Activated CD4-positive, CD25-positive, alpha-beta regulatory T cell treated with anti-CD3 and anti-CD28 coated beads, Interleukin-2, amount 50 U/mL, for 24 hours (primary cell): ENCODE measurements at places on chromosomes 11 and 22.

- ATAC-seq = no peak
Measured at GRCh38 chr11:71568704-71569349, 3.5 kb downstream of the KRTAP5-10 start.

DNA sequence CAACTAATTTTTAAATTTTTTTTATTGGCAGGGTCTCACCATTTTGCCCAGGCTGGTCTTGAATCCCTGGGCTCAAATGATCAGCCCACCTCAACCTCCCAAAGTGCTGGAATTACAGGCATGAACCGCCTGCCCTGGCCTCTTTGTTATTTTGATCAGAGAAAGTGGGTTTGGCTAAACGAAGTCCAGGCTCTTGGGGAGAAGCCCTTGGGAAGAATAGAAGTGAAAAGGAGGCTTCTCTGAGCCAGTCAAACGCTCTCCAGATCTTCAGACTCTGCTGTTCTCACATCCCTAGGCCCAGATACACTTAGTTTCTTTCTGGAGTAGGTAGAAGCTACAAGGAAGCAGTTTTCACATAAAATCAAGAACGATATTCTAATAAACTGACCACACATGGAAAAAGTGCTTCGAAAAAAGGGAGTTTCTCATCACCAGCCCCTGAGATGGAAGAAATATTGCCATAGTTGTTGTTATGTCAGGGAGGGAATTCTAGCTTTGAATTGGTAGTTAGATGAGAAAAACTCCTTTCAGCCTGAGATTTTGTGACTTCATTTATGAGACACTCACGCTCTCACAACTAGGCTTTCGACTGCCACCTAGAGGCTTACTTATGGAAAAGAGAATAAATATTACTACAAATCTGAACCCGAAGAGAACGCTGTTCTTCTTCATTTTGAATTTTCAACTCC lies 41.7 kb upstream of the AQP11 start:
- ATAC-seq = no peak

DNA sequence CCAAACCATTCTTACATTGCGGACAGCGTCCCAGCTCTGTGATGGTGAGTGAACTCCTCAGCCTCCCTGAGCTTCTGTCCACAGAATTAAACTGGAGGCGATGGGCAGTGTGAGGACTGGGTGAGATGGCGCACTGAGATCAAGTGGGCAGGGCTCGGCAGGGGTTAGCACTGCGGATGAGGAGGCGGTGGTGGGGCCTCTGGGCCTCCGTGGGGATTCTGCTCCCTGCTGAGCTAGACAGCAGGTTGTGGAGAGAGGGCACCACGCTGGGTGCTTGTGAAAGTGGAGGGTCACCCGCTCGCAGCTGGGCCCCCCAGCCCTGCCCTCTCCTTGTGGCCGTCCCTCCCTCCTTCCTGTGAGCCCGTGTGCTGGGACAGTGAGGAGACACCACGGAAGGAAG lies 25.6 kb upstream of the PARVG start:
- no peak for ATAC-seq

GRCh38 chr22:22939588-22940368 lies 52.2 kb downstream of the IGLL5 start:
- no peak for ATAC-seq

DNA sequence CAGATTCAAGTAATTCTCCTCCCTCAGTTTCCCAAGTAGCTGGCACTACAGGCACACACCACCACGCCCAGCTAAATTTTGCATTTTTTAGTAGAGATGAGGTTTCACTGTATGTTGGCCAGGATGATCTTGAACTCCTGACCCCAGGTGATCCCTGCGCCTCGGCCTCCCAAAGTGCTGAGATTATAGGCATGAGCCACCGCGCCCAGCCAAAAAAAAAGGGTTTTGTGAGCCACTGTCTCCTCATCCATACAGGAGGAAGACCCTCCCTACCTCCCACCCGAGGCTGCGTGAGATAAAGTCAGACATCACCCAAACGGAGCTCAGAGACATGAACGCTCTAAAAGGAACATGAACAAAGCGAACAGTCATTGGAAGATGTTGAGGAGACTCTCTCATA lies 745.7 kb downstream of the BRD1 start:
- no peak for ATAC-seq

DNA sequence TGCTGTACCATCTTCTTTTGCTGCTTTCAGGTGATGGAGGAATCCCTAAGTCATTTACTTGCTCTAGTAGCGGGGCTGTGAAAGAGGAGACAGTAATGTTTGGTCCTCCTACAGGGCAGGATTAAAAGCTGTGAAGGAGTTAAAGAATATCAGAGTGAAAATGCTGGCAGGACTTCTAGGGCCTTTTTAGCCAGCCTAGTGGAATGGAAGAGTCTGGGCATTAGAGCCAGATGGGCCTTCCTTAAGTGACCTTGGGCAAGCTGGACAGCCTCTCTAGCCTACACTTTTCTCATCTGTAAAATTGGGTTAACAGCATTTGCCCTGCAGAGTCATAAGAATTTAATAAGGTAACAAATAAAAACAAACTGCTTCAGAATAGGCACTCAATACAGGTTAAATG lies 114.7 kb downstream of the RBFOX2 start:
- ATAC-seq = no peak

GRCh38 chr11:116505298-116506262 lies 267.2 kb downstream of the BUD13 start:
- ATAC-seq = no peak

DNA sequence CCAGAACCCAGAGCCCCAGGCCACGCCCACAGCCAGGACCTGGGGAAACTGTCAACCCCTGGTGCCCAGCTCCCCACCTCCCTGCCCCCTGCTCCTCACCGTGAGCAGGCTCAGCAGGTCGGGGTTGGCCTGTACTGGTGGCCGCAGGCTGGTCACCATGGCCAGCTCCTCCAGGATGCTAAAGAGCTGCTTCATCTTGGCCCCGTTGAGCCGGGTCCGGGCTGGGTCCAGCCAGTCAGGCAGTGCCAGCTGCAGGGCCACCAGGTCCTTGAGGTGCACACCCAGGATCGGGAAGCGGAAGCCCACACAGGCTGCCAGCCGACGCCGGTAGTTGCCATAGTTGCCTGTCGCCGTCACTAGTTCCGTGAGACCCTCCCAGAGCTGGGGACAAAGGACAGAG lies 7.3 kb downstream of the RASGRP2 start:
- ATAC-seq = no peak

DNA sequence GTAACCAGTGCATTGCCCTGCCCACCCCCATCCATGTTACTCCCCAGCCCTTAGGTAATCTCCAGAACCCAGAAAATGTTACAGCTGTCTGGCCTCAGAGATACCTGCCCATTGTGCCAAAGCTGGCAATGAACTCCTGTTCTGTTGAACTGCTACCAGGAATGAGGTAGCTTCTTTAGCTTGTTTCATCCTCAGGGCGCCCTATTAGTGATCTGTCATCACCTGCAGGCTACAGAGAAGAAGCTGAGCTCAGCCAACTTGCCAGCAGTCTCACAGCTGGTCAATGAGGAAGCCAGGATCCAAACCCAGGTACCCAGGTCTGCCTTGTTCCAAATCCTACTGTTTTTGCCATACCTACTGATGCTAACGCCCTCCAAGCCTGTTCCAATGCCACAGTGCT lies 88.7 kb downstream of the GALNT18 start:
- ATAC-seq = no peak
